Right cardiac atrium (tissue), 5 donors: ENCODE measurements at places on chromosomes 16 and 17. TPM values are rescaled to one million over a fixed set of nuclear protein-coding genes. Genes with fewer than 3 reads are reported as not detected.
A peak's percentile ranks its signal among the peaks of the same experiment; 100 is the strongest.

DNA sequence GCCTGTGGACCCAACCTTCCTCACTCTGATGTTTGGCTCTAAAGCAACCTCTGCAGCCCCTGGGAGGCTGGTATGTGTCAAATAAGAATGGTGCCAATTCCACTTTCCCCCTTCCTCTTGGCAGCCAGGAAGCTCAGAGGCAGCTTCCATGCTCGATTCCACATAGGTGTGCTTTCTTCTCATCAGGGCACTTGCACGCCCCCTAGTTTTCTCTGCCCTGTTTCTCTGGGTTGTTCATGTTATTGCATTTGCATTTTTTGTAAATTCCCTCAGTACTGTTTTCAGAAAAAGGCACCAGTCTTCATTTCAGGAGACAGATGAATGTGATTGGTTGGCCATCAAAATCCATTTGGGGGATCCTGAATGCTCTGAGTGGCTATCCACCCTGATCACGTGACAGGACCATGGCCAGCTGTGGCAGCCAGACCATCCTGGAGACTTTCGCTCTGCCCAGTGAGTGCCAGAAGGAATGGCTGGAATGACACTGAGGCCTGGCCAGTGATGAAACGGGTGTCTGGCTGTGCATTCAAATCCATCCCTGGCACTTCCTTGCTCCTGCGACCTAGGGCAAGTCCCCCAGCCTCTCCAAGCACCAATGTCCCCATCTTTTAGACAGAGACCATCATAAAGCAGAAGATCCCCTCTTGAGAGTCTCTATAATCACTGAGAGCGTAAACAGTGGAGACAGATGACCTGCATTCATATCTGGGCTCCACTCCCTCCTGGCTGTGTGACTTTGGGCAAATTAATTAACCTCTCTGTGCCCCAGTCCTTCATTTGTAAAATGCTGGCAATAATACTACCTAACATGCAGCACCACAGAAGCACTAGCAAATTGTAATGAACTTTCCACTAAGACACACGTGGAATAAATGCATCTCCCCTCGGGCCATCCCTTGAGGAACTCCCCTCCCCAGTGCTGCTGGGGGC lies 56.4 kb downstream of the CNGB1 start:
- no peak for DNase-seq

DNA sequence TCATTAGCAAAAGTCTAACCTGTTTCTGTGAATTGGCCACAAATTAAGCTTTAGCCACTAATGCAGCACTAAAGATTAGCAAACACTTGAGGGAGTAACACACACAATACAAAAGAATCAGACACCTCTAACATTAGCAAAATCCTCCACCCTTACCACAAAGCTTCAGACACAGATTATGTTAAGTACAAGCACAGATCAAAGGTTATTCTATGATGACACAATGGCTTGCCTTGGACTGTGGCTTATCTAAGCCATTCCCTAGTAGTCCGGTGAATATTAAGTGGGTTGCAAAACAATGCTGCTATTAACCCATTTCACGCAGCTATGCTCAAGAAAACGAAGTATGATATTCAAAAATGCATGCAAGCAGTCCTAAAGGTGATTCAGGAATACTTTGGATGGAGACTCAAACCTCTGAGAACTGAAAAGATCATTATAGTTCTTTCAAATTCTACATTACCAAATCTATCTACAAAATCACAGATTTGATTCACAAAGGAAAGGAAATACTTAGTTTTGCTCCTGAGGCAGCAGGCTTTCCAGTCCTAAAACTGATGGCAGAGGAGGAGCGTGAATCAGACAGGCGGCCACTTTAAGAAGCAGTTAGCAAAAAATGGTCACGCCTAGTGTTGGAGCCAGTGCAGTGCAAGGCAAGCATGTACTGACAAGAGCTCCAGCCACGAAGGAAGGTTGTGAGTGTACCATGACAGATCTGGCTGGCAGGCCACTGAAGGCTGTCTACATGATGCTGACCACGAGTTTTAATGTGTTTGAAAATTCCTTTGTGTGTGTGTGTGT lies 67.2 kb downstream of the PARN start:
- DNase-seq, result peak; percentile 68

Gene C1QTNF8
- 0.15 TPM for total RNA-seq

Gene NGFR
- 39.8 TPM for total RNA-seq

Gene IRX3
- total RNA-seq, result 17.8 TPM

Gene SECTM1
- total RNA-seq, result 2.8 TPM

- no peak for DNase-seq
Observed at GRCh38 chr17:67682196-67682595, 35.5 kb upstream of the NOL11 start.

Gene SYCE1L
- 2.9 TPM for total RNA-seq

GRCh38 chr16:55571-56136 lies 2.0 kb downstream of the SNRNP25 start:
- DNase-seq, result no peak

GRCh38 chr17:42852351-42852750 lies 1.4 kb downstream of the AOC3 start:
- no peak for DNase-seq

DNA sequence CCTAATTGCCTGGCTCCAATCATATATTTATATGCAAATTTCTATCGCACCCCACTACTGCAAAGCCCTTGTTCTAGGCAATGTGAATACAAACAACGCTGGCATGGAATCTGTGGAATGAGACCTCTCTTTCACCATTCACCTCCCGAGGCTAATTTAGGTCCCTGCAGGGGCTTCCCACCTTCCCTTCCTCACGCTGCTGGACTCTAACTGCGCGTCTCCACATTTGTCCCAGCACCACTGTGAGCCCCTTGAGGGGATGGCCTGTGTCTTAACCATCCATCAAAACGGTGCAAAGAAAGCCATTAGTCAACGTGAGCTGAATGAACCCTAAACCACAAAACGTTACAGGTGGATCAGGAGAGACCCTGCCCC lies 1.6 kb downstream of the TMEM114 start:
- DNase-seq, result no peak

Gene INCA1
- 3.7 TPM for total RNA-seq

GRCh38 chr17:41167561-41167960 lies 460 bp downstream of the KRTAP4-3 start:
- no peak for DNase-seq

Gene CTRB2
- total RNA-seq, result not detected

Gene GHDC
- total RNA-seq, result 12.4 TPM

Gene SUMO2
- total RNA-seq, result 262 TPM

GRCh38 chr16:31301708-31302400 lies 42.1 kb downstream of the ITGAM start:
- DNase-seq, result peak; percentile 36

DNA sequence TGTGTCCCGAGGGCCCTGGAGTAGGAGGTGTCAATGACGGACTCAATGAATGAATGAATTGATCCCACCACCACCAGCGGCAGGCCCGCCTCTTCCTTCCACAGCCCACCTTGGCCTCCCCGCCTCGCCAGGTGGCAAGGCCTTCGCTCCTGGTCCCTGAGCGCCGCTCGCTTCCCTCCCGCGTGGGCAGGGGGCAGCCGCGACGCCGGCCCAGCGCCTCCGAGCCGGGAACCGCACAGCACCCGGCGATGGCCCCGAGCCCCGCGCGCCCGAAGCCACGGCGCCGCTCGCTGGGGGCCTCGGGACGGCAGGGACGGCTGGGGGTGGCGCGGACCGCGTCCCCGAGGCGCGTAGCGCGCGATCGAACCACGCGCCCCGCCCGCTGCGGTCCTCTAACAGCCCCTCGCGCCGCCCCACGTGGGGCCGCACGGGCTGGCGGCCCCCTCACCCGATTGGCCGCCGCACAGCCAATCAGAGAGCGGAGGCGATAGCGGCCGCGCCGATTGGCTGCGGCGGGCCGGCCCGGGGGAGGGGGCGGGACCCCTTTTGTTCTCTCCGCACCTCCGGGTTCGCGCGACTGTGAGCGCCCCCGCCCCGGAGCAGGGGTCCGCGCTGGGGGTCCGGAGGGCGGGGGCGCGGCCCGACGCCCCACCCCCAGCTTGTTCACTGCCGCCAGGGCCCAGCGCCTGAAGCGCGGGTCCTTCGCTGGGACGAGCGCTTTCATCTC lies 31.4 kb downstream of the ACTG1 start:
- DNase-seq, result peak; percentile 94

DNA sequence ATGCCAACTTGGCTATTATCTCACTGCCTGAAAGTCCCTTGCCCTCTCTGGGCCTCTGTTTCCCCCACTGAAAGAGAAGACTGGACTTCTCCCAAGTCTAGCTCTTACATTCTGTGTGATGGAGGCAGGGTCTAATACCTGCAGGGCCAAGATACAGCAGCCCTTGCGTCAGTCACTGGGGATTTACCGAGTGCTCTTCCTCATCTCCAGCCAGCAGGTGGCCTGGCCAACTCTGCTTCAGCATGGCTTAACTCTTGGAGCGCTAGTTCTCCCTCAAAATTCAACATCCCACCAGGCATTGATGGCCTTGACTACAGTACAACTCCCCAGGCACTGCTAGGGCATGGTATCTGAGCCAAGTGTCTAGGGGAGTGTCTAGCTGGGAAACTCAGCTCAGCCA lies 19.9 kb upstream of the MTMR4 start:
- DNase-seq, result no peak

Gene OR1A1
- total RNA-seq, result not detected

DNA sequence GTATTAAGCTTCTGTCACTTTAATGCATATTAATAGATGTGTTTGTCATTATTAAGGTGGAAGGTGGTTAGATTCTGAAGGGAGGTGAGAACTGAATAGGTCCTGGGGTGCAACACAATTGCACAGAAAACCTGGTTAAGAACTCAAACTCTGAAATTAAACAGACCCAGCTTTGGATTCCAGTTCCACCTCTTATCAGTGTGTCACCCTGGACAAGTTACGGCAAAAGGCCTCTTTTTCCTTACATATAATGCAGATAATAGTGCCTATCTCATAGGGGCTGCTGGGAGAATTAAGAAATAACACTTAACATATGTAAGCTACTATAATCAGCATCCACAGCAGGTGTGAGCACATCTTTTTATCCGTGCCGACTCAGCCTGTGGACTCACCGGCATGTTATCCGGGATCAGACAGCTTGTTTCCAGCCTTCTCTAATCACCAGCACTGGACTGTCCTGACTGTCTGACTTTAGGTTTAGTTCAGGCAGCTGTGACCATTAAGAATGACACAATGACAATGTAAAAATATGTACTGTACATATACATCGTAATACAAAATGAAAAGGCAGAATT lies 31.4 kb downstream of the TEX2 start:
- DNase-seq, result no peak

DNA sequence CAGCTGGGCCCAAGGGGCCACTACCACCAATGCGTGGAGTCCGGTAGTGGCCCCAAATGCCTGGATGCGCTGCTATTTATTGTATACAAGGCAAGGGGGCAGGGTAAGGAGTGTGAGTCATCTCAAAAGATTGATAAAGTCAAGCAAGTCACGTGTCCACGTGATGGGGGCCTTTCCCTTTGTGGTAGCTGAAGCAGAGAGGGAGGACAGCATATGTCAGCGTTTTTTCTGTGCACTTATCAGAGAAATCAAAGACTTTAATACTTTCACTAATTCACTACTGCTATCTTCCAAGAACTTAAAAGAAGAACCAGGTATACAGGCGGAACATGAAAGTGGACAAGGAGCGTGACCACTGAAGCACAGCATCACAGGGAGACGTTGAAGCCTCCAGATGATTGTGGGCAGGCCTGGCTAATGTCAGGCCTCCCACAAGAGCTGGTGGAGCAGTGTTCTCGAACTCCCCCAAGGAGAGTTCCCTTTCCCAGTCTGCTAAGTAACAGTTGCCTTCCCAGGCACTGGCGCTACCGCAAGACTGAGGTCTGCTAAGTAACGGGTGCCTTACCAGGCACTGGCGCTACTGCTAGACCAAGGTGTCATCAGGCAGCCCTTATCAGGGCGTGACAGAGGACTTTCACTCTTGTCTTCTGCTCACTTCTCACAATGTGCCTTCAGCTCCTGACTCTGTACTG lies 10.8 kb upstream of the ASB16 start:
- no peak for DNase-seq

DNA sequence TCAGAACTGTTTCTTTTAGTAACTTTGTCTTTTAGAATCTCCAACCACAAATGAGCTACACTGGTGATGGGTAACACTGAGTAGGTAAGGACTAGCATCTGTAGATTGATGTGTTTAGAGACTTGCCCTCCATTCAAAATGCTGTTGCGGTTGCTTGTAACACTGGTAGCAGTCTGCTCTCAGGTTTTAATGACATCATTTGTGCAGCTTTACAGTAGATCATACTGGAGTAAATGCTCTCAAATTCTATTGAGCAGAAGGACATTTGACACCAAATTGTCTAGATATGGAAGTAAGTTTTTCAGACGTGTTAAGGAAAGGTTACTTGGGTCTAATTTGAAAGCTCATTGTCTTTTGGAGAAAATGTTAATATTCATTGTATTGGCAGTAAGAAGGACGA lies 98.8 kb downstream of the NLK start:
- no peak for DNase-seq

GRCh38 chr16:72410492-72410891 lies 238.5 kb upstream of the PMFBP1 start:
- DNase-seq, result no peak

DNA sequence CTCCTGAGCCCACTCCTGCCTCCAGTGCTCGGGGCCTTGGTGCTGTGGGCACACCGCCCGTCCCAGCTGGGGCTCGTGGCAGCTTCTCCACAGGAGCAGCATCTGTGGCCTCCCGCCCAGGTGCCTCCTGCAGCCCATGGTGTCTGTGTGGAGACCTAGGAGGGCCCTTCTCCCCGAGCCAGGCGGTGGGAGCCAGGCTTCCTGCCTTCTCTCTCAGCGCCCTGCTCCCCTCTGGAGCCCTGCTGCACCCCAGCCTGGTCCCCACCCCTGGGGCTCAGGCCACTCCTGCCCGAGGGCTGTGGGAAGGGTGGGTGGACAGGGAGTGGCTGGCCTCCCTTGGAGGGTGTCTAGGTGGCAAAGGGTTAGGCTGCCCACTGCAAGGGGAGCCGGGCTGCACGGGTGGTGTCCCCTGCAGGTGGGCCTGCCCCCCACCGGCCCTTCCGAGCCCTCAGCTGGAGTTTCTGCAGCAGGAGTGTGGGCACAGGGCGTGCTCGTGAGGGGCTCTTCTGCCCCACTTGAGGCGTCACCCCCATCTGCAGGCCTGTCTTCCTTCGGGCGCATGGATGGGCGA lies 11.0 kb downstream of the CENPX start:
- DNase-seq, result no peak

Gene MOSMO
- 14.8 TPM for total RNA-seq

- DNase-seq, result no peak
Observed at GRCh38 chr16:48395375-48395774, 10.2 kb upstream of the SIAH1 start.

GRCh38 chr16:75385507-75386152 lies 47.7 kb downstream of the CFDP1 start:
- DNase-seq, result no peak

DNA sequence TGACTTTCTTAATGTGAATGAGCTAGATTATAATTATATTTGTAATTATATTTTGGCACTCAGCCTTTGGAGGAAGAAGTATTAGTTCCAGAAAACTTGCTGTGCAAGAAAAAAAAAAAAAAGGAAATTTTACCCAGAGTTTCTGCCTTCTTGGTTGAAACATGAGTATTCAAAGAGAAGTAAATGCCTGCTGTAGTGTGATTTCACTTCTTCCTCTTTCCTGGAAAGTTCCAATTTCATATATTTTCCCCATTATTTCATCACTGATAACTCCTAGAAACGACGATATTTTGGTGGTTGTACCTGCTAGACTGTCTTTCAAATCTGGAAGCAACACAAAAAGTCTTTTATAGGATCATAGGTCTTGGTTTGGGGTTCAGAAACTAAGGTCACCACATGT lies 20.4 kb upstream of the MPHOSPH6 start:
- DNase-seq, result no peak

- DNase-seq, result peak; percentile 73
Observed at GRCh38 chr16:4273858-4274311, 1.1 kb upstream of the TFAP4 start.

GRCh38 chr17:39716073-39716818 lies 14.1 kb downstream of the MIEN1 start:
- no peak for DNase-seq

Gene HS3ST3A1
- total RNA-seq, result 21.1 TPM

Gene CRYM
- 113 TPM for total RNA-seq

Gene PLD6
- total RNA-seq, result 3.8 TPM

Gene TRIM72
- 0.03 TPM for total RNA-seq
